ENCODE measurements at places on chromosomes 7 and 10.

GRCh38 chr7:27106181-27106900, 3.9 kb upstream of the HOXA2 start:
- DNase-seq: no peak

GRCh38 chr10:128011059-128011979, 104.4 kb downstream of the PTPRE start:
- DNase-seq: peak; percentile 77

DNA sequence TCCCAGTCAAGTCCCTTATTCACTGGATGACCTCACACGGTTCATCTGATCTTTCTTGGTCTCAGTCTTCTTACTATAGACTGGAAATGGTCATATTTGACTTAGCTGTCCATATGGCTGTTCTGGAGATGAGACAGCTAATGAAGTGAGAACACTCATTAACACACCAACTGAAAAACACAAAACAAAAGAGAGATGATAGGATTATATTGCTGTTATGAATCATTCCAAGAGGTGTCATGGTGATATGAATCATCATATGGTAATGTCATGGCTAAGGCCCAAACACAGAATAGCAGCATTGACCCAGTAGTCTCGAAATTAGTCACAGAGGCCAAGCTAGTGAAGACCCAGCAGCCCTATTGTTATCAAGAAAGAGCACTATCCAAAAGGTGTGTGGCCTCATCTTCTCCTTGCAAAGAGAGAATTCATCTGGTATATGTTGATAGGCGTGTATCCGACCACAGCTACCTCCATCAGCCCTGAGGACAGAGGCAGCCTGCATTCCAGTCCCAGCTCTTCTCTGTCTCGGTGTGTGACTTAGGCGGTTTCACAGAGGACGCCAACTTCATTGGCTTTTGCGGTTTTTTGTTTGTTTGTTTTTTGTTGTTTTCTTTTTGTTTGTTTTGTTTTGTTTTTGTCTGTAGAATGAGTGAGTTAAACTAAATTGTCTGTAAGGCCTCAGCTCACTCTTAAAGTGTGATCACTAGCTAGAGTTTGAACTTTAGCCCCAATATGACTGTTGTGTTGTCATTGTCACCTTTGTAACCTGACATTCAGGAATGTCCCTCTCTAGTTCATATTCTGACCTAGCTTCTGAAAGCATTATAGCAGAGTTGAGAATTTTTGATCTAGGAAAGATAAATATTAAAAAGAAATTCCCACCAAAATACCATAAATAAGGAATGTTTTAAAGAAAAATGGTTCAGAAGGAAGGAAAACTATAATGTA, 97.4 kb upstream of the PDCD4 start:
- no peak for DNase-seq

- no peak for DNase-seq
Observed at GRCh38 chr10:4353964-4354363, 472.0 kb upstream of the AKR1E2 start.

DNA sequence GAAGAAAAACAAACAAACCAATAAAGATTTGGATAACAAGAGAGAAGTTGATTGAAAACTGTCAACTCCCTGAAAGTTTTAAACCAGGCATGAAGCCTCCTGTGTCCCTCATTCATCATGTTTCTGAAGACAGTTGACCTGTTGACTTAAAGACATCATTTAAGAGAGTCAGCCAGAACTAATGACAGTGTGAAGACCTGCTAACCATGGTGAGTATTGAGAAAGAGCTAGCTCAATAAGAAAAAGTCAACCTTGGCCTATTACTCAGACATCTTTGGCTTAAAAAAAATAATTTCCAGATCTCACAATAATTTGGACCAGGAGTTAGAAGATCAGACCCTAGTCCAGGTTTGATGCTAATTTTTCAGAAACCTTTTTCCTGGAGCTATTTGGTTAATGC, 45.3 kb upstream of the ANKRD1 start:
- DNase-seq: no peak

- DNase-seq: no peak
Observed at GRCh38 chr7:142799437-142799835, 28.7 kb downstream of the PRSS2 start.

DNA sequence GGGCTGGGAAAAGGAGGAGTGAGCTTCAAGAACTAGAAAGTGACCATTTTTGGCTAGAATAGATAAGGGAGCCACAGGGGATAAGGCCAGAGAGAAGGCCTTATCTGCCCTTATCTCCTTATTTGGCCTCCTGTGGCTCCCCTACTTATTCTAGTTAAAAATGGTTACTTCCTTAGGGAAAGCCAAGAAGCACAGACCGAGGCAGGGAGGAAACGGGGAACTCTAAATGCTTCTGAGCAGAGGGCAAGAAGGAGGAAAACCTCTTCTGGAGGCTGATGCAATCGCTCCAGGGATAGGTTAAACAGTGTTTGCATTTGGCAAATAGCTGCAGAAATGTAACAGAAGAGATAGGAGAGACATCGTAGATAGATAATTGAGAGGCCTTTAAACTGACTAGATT, 18.6 kb downstream of the NRP1 start:
- DNase-seq: no peak

DNA sequence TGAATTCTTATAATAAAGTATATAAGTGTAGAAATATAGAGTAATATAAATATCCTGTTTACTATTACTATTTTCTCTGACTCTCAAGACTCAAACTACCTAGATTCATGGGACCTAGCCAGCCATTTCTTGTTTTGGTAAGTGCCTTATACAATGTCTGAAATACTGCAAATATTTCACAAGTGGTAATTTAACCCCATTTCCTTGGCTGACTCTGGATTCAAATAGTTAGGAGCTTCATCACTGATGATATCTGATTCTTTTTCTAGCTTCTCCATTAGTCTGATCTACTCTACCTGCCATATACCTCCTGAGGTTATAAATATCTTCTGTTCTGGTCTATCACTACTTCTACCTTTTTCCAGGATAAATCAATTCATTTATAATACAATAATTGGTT, 6.4 kb upstream of the RALA start:
- no peak for DNase-seq

DNA sequence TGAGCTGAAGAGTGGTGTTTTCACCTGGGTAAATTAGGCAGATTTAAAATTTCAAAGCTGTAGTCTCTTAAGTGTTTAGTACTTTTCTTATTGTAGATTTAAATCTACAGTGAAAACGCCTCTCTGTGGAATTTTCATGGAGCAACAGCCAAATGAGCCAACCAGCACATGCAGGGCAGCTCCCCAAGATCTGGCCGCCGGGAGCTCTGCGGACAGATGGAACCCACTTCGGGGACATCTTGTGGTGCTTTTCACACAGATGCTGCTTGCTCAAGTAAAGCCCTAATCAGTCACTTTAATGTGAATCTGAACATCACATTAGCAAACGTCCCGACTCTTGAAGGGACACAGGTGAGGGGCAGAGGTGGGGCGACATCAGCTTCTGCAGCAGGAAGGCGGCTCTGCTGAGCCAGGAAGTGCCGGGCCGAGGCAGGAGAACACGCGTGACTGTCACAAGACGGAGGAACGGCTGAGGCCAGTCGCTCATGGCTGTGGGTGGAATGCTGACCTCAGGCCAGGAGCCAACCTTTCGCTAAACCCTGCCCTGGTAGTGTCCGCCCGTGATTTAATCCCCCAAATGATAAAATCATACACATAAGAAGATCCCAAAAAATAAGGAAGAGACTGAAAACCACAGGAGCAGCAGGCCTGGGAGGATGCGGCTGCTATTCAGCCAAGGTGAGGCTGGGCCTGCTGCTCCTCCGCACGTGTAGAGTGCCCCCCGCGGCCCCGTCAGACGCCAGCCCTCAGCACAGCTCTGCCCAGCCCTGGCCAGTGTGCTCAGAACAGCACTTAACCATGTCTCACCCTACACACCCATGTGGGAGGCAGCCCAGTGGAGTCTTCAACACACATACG, 256.8 kb downstream of the ZMYND11 start:
- DNase-seq: no peak

- no peak for DNase-seq
Observed at GRCh38 chr7:100080907-100081534, 502 bp downstream of the ZNF3 start.

- no peak for DNase-seq
Observed at GRCh38 chr7:51126324-51126723, 190.3 kb downstream of the COBL start.

DNA sequence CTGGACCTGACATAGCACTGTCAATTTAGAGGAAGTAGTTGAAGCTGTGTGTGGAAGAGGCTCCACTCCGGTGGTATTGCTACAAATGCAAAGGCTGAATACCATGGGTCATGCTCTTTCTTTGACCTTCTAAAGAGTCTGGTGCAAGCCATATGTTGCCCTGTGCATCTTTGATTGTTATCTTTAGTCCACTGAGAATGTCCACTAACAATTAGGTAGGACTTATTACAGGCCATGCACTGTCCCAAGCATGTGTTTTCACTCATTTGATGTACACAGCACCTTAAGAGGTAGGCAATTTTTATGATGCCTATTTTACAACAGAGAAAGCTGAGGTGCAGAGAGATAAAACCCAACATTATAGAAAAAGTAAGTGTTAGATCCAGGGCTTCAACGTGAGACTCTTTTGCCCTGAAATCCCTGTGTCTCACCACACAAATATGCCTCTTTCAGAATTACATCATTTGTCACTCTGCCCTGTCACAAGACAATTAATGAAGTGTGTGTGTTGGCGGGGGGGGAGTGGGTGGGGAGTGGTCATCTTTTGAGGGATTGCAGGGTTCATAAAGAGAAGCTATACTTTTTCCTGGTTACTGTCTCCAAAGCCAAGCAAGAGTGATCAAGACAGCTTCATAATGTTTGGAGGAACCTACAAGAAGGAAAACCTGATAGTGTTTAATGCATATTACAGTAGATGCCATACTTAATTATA, 637.6 kb upstream of the IGFBP3 start:
- no peak for DNase-seq

GRCh38 chr7:66246554-66247171, 41.5 kb downstream of the TPST1 start:
- DNase-seq: no peak

DNA sequence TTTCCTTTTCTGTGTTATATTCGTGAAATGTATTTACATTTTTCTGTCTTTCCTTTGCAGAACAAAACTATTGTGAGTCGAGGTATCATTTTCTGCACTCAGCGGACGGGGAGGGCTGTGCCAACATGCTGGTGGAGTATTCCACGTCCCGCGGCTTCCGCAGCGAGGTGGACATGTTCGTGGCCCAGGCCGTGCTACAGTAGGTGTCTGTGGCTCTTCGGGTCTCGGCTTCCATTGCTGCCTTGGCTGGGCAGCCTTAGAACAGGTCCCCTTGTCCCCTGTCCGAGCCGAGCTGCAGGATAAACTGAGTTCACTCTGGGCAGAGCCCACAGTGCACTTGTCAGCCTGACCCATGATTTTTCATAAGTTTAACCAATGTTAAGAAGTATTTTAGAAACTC, 14.5 kb downstream of the GET4 start:
- DNase-seq: no peak

DNA sequence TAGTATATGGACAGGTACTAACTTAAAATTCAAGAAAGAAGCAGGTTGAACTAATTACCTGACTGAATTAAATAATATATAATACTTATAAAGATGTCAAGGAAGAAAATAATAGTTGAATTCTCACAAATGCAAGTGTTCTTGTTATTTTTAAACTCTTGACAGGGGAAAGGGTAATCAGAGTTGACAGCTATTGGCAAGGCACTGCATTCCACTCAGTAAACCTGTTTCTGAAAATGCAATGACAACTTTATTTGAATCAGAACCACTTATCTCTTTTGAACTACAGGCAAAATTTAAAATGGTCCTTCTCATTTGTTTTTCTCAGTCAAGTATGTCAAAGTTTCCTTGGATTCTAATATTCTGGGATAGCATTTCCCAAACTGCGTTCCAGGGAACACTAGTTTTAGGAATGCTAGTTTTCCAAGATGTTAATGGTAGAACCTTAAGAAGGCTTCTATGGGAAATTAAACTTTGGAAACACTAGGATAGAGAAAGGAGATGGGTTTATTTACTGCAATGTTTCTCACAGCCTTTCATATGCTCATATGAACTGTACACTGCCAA, 103.7 kb upstream of the LRRN3 start:
- DNase-seq: no peak

GRCh38 chr7:150737265-150738055, at the start of gene GIMAP5:
Gene GIMAP5 (plus strand): TSS chr7:150737418. CDS start chr7:150740885, 3,467 bp downstream.
- no peak for DNase-seq

- DNase-seq: no peak
Observed at GRCh38 chr10:103207141-103207540, 14.1 kb upstream of the NT5C2 start.

DNA sequence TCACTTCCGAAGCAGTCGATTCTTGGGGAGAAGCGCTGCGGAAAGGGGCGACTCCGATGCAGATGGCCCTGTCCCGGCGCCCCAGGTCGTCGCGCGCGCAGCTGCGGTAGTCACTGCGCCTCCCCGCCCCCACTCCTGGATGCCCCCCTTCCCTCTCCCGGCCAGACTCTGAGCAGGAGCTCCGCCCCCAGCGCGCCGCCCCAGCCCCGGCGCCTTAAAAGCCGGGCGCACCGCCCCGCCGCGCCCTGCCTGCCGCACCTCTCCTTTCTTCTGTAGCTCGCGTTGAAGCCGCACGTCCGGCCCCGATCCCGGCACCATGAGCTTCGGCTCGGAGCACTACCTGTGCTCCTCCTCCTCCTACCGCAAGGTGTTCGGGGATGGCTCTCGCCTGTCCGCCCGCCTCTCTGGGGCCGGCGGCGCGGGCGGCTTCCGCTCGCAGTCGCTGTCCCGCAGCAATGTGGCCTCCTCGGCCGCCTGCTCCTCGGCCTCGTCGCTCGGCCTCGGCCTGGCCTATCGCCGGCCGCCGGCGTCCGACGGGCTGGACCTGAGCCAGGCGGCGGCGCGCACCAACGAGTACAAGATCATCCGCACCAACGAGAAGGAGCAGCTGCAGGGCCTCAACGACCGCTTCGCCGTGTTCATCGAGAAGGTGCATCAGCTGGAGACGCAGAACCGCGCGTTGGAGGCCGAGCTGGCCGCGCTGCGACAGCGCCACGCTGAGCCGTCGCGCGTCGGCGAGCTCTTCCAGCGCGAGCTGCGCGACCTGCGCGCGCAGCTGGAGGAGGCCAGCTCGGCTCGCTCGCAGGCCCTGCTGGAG, at the start of gene INA:
INA (plus strand) TSS at position 243 of the 817 bp plus-strand sequence; CDS start at position 317, 74 bp downstream.
- DNase-seq: no peak

- no peak for DNase-seq
Observed at GRCh38 chr10:24425151-24425550, 216.2 kb downstream of the KIAA1217 start.

GRCh38 chr7:127751062-127751461, 99.1 kb downstream of the SND1 start:
- no peak for DNase-seq

- DNase-seq: no peak
Observed at GRCh38 chr7:2049782-2050510, 182.8 kb downstream of the MAD1L1 start.

DNA sequence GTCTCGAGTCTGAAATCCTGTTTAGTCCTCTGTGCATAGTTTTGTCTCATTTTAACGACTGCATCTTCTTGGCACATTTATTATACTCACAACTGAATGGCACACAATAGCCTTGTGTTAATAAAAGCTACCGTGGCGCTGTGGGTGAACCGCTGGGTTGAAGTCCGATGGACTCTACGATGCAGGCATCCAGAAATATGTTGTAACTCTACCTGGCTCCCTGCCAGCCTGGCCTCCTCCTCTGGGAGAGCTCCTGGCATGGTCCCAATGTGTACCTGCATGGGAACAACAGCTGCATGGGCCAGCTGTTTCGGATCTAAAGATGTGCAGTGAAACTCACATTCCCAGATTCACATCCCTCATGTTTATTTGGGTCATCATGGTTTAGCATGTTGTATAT, 3.7 kb upstream of the DPYSL4 start:
- no peak for DNase-seq
